ENCODE measurements at places on chromosomes 5 and 9.

DNA sequence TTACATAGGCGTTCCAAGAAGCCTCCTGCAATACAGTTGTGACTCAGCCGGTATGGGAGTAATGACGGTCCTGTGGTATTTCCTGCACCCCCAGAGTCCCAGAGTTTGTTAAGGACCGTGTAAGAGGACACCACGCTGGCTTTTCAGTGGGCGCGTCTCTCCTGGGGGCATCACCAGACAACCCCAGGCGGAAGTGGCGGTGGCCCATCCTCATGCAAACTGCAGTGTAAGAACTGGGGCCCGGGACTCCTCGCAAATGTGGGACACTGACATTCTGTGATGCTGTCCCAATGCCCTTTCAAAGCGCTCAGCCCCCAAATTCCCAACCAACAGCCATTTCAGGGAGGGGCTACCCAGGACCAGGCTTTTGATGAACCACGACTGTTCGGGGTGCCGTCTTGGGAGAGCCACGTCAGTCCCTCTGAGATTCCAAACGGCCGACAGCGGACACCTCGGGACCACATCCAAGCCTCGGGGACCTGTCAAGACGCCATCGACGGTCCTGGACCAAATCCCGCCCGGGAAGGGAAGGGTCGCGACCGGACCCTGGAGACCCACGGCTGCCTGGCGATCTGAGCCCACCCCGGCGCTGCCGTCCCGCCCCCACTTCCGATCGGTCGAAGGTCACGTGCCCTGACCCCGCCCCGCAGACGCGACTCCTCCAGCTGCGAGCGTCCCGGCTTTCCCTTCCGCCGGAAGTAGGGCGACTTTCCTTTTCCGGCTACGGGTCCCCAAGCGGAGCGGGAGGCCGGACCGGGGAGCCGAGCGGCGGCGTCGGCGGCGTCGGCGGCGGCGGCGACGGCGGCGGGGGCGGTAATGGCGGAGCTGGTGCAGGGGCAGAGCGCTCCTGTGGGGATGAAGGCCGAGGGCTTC, at the start of gene FUBP3:
Gene FUBP3, plus strand, starts transcription at position 713 of the 873 bp plus-strand sequence. Its CDS starts 104 bp downstream, at position 817.
- DNase-seq: peak; percentile 84

DNA sequence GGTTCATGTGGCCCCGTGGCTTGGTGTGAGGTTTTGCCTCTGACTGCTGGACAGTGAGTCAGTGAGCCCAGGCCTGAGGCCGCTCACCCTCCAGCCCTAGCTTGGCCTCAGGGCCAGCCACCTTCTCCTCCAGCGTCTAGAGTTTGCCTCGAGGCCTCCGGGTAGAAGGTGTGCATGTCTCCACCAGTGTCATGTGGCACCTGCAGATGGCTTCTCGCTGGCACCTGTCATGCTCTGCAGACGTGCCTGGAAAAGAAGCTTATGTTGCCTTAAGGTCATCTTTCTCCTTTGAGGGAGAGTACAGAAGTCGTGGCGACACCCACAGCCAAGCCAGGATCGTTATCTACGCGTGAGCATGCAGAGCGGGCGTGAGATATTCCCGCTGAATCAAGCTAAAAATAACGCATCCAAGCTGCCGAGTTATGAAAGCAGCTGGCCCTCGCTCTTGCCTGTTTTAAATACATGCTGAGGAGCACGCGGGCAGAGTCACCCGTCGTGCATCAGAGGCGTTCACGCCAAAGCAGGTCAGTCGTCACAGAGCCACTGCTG, 79.7 kb upstream of the FCN2 start:
- DNase-seq: no peak

GRCh38 chr5:154271466-154271865, 80.9 kb downstream of the GALNT10 start:
- DNase-seq: no peak

- no peak for DNase-seq
Observed at GRCh38 chr9:129164246-129164930, 13.7 kb downstream of the IER5L start.

- no peak for DNase-seq
Observed at GRCh38 chr9:33024126-33024965, 727 bp upstream of the DNAJA1 start.

GRCh38 chr9:125375820-125376219, 114.2 kb downstream of the GAPVD1 start:
- DNase-seq: no peak

GRCh38 chr5:107523029-107523680, 147.6 kb downstream of the EFNA5 start:
- DNase-seq: no peak

- no peak for DNase-seq
Observed at GRCh38 chr9:124376329-124376728, 38.9 kb downstream of the PSMB7 start.

DNA sequence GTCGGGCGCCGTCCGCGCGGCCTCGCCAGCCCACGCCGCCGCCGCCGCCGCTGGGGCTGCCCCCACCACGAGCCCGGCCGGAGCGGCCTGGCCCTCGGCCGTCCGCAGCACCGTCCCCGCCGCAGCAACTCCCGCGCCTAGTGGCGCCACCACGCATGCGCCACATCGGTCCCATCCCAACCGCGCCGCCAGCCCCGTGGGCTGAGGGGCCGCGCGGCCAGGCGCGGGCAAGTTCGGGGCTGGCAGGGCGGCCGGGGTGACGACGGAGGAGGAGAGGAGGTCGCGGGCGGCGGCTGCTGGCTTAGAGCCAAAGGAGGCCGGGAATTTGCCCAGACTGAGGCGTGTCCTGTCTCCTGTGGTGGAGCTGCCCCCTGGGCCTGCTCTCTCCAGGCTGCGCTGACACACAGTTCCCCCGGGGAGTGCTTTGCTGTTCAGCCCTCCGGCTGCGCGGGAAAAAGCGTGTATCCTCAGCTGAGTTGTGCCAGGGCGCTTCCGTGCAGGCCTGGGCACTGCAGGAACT, at the start of gene TUSC1:
Gene TUSC1, minus strand, starts transcription at position 298 of the 520 bp plus-strand sequence. Its CDS starts 132 bp downstream, at position 166.
- DNase-seq: no peak

DNA sequence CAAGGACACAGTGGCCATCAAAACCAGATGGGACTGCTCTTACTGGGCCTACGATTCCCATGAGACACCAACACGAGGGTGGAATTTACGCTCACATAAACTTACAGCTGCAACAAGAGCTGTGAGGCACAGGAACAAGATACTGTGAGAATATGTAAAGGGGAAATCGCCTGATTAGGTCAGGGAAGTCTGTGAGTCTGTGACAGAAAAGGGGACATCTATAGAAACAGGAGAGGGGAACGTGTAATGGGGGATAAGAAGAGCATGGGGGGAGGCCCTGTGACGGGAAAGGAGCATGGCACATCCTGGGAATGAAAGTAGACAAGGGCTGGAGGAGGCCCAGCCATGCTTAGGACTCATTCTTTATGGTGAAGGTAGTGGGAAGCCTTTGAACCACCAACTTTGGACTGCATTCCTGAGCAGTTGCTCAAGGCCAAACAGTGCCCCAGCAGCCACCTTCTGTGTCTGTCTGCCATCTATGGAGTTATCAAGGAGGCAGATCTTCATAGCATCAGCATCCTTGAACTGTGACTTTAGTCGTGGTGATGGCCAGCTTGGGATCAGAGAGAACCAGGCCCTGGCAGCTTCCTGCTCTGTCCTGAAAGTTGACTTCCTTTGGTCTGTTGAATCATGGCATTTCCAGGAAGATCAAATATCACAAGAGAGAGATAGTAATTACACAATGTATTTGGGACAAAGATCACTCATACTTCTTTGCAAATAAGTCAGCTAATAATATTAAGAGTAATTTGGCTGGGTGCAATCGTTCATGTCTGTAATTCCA, 87.9 kb upstream of the FAM169A start:
- DNase-seq: no peak

DNA sequence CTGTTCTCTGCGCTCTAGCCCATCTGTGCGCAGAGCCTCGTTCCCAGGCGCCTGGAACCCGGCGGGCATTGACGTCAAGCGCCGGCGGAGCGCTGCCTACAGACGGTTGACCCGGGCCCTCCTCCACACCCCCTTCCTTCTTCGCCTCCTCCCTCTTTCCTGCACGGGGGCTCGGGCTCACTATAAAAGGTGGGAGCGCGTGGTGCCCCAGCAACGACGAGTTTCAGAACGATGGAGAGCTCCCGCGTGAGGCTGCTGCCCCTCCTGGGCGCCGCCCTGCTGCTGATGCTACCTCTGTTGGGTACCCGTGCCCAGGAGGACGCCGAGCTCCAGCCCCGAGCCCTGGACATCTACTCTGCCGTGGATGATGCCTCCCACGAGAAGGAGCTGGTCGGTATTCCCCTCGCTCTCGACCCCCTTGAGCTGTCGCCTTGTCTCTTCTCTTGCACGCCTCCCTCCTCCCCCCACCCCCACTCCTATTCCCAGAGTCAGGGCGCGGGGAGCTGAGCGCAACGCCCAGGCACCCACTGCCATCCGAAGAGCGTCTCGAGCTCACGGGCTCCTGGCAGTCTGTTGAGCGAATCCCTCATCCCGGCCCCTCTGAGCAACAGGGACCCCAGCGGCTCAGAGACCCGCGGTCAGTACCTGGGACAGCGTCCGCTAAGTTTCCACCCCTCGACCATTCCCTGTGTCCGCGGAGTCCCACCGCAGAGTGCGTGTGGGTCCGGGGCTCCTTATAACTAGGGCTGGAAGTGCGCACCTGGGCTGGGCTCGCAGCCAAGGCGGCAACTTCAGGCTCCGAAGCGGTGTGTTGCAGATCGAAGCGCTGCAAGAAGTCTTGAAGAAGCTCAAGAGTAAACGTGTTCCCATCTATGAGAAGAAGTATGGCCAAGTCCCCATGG, at the start of gene CARTPT:
Gene CARTPT, plus strand, starts transcription at position 213 of the 902 bp plus-strand sequence. Its CDS starts 19 bp downstream, at position 232.
- DNase-seq: no peak

GRCh38 chr5:43001748-43002147, 38.4 kb downstream of the ANXA2R start:
- DNase-seq: no peak

DNA sequence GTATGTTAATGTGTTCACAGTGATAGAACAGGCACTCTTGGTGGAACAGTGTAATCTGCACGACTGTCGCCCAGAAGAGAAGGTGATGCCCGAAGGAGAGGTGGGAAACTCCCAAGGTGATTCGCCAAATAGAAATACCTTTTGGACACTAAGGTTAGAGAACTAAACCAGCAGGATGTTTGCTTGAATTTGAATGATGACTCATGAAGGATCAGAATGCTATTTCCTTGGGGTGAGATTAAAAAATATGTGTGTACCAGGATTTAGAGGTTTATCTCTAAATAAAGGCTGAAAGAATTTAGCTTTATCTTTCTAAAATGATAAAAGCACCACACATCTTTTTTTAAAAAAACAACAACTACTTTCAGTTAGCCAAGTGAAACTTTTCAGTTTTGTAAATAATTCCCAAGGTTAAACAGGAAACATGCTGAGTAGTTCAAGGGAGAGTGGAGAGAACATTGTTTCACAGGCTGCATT, 297.4 kb upstream of the TAS2R1 start:
- DNase-seq: no peak

GRCh38 chr5:37786416-37786815, 53.4 kb downstream of the GDNF start:
- DNase-seq: no peak

DNA sequence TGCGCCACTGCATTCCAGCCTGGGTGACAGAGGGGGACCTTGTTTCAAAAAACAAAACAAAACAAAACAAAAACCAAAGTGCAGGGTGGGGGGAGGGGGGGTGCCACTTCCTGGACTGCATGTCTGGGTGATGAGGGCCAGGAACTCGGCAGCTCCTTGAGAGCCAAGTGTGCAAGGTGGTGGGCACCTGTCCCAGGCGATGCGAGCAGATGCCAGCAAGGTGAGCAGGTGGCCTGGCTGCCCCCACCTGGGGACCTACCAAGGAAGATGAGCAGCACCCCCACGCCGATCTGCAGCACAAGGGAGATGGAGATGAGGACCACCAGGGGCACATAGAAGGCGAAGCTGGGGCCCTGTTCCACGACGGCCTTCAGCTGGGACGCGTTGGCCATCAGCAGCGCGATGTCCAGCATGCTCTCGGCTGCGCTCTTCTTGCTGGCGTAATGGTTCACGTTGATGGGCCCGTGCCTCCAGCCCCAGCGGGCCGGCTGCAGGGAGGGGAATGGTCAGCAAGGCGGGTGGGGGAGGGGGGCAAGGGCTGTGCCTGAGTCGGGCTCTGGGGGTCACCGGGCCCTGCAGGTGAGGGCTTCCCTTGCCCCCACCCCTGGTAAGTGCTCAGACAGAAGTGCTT, 7.8 kb downstream of the NINJ1 start:
- no peak for DNase-seq

All from stimulated activated CD4-positive, alpha-beta T cell treated with anti-CD3 and anti-CD28 coated beads, TNF-alpha, amount 100 ng/mL, for 24 hours (primary cell).